ENCODE measurements at places on chromosomes 5 and 9. TPM values are rescaled to one million over a fixed set of nuclear protein-coding genes. Genes with fewer than 3 reads are reported as not detected.

DNA sequence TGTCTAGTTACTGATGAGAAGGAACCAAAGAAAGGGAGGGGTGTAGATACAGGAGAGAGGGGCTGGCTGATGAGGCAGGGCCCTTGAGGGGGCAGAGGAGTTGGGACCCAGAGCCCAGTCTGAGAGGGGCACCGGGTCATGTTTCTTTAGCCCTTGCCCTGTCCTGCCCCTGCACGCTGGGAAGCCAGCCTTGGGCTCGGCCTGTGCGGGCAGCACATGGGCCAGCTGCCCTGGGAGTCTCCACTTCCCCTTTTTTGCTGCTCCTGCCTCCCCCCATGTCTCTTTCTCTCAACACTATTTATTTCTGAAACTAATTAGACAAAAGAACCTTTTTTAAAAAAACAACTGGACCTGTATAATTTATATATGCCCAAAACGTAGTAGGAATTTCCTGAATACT, 20.5 kb downstream of the MVB12B start:
- DNase-seq: no peak

DNA sequence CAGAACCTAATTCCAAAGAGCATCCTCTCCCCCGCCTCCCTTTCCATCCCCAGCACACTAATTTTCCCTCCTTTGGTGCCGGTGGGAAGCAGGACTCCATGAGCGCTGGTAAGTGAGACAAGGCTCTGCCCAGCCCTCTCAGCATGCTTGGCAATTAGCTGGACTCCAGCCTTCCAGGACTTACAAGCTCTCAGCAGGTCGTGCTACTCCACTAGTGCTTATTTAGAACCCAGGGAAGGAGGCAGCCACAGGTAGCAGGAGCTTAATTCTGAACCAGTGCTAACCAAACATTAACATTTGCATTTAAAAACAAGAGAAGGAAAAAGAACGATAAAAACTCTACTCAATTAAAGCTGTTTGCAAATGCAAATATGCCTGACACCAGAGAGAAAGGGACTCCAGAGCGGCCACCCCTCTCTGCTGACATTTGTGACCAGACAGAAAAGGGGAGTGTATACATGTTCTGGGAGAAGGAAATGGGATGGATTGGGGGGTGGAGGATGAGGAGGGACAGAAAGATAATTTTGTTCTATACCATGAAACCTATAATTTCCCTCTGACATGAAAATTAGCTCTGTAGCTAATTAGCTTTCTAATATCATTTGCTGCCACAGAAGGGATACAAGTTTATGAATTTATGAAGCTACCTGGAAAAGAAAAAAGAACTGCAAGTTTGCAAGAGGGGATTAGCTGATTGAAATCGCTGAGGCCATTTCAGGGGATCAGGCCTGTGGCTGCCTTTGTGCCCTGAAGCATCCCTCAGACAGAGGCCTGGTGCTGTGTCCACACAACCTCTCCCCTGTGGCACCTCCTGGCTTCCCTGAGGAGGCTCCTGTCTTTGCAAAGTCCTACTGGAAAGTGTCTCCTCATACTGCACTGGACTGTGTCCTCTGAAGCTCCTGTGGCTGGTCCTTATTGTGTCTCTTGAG, 266.3 kb downstream of the SEC61B start:
- DNase-seq: no peak

The SUSD3 gene
- total RNA-seq: 0.40 TPM

GRCh38 chr5:177195307-177195952, 61.9 kb downstream of the NSD1 start:
- DNase-seq: peak; percentile 17

The GPR150 gene
- 0.29 TPM for total RNA-seq

DNA sequence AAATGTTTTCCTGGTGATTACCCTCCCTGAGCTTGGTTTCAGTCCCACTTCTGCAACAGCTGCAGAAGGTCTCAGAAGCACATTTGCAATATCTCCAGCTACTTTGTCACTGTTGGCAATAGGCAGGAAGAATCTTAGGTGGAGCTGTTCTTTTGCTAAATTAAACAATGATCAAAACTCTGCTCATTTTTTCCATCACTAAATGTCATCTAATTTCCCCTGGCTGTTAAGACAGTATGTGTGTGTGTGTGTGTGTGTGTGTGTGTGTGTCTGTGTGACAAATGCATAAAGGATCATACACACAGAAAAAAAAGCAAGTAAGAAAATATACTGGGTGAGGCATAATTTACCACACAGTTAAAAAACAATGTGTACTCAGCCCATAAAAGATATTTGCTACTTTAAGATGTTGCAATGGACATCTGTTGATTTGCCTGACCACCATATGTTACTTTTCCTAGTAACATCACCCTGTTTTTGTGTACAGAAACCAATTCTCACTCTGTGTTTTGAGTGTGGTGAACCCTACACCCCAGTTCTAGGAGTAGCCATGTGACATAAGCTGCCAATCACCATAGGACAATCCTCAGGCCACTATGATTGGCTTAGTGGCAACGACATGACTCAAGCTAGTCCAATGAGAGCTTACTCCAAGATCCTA, 572.6 kb upstream of the CLINT1 start:
- no peak for DNase-seq

The PSMB7 gene
- total RNA-seq: 557 TPM

DNA sequence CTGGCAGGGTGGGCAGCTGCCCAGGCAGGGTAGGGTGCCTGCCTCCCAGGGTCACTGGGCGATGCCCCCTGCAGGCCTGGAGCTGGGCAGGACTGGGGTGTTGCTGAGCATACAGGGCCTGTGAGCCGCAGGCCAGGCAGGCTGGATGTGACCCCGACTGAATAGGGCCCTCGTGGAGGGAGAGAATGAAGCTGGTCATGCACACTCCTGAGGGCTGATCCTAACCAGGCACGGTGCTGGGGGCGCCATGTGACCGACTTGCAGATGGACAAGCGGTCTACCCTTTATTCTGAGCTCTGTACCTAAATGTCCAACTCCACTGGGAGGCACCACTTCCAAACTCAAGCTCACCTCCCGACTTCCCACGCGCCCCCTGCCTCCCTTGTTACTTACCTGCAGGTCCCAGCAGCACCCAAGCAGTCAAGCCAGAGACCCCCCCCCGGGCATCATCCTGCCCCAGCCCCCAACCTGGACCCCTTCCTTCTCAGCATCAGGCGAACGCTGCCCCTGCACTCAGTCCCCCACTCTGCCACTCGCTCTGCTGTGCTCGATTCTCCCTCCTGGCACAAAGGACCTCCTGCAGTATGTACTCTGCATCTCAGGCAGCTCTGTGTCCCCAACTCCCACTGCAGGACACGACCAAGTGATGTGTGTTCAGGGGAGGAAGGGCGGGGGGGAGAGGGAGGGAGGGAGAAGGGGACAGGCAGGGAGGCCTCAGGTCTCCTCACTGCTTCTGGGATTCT, 76.8 kb upstream of the PHYKPL start:
- no peak for DNase-seq

DNA sequence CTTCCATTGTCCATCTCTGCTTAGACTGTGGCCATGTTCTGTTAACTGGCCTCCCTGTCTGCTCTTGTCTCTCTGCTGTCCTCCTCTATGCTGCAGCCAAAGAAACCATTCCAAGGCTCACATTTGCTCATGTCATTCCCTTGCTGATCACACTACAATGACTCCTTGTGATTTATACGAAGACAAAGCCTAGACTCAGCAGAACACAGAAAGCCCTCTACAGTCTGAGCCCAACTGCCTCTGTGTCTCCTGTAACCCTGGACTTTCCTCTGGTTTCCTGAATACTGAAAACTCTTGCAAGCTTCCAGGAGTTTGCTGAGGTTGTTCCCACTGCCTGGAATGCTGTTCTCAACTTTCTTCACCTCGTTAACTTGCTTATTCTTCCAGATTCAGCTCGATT, 191.8 kb downstream of the TMEM38B start:
- no peak for DNase-seq

DNA sequence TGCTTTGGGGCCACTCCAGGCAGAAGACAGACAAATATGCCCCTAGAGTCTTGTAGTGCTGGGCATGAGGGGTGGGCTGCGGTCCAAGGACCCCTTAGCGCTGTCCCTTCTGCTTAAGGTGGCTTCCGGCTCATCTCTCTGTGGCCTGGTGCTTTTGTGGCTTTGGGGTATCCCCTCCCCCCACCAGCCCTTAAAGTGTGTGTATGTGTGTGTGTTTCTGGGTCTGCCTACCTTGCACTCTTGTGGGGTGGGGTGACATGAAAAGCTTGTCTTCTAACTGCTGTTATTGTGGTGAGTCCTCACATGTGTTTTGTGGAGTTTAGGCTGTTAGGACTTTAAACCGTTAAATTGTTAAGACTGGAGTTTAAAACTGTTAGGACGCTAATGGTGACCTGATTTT, 23.6 kb downstream of the MARCHF6 start:
- DNase-seq: no peak

The STOM gene
- total RNA-seq: 29.5 TPM

DNA sequence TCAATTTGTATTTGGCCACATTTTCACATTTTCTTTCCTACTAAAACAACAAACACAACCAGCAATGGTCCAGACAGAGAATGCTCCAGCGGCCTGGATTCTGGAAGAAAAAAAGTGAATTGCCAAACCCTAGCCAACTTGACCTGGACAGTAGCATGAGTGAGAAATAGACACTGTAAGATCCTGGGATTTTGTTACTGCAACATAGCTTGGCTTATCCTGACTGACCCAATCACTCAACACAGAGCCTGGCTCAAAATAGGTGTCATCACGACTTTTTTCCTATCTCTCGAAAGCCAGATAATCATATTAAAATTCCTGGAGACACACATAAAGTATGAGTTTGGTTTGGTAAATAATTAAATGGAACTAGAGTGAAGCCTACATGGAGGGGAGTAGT, 25.4 kb upstream of the MVB12B start:
- DNase-seq: no peak

DNA sequence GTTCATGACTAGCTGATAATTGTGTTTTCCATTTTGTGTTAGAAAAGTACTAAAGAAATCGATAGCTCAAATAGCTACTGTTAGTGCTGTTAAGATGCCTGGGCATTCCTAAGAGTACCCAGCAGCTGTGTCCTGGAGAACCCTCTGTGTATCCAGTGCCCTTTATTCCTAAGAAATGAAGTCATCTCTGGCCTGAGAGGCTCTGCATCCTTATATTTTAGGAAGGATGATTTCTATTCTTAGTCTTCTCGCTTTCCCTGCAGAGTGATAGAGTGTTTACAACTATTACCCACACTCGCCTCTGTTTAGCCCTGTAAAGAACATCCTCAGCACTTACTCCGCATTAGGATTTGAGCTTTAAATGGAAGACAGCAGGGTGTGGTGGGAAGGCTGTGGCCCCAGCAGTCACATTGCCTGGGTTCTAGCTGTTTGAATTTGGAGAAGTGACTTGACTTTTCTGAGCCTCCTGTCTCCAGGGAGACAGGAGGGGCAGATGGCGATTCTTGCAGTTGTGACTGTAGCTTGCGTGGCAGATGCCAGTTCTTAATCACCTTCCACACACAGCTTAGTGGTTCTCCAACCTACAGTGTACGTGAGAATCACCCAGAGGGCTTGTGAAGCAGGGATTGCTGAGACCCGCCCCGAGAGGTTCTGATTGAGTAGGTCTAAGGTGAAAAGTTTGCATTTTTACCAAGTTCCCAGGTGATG, 177.2 kb upstream of the PITX1 start:
- DNase-seq: no peak

The CTXN3 gene
- not detected for total RNA-seq

The GLRX gene
- 8.3 TPM for total RNA-seq

GRCh38 chr5:68378204-68378820, 162.8 kb downstream of the PIK3R1 start:
- no peak for DNase-seq

- no peak for DNase-seq
Measured at GRCh38 chr5:157086751-157087359, 22.0 kb downstream of the HAVCR2 start.

GRCh38 chr9:107283623-107284616, 841 bp downstream of the RAD23B start:
- DNase-seq: peak; percentile 87

DNA sequence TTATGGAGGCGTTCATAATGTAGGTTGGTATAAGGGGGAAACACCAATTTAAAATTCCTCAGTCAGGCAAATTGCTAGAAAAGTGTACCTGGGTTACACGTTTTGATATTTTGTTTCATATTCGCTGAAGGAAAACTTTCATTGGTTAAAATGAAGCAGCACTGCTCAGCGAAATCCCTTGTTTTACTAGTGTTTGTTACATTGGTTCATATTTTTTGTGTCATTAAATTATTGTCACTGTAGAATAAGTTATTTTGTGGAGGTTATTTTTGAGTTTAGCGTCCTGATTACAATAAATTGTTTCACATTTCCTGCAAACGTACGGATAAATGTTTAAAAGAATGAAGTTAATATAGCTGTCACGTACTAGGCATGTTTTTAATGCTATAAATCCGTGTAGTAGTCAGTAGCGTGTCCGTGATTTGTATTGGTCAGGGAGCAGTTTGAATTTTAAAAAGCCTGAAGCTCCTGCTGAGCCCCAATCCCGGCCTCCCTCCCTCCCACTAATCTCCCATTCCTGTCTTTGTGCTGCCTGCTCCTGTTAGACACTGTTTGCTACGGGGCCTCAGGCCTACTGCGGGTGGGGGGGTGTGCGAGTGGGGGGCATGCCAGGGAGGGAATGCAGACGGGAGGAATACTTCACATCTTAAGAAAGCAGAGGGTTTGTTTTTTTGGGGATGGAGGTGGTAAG, 2.0 kb downstream of the NIPBL start:
- DNase-seq: peak; percentile 44

DNA sequence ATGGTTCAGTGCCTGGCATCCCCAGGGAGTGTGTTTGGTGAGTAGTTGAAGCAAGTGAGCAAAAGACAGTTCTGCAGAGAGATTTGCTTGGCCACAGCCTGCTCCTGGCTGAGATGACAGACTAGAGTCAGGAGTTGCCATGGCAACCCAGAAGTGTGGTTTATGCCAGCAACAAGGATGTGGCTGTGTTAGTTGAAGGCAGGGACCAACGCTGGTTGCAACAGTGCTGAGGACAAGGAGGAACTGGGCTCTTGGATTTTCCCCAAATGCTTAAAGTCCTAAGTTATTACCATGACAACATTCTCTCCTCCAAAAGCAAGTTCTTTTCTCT, 2.7 kb downstream of the NXNL2 start:
- peak; percentile 78 for DNase-seq

The ZDHHC11B gene
- total RNA-seq: under 0.01 TPM

The SDHA gene
- 78.3 TPM for total RNA-seq

The CYFIP2 gene
- 7.6 TPM for total RNA-seq

GRCh38 chr9:129916707-129917106, 81.4 kb downstream of the USP20 start:
- no peak for DNase-seq

- DNase-seq: no peak
Measured at GRCh38 chr5:116152169-116152568, 67.3 kb downstream of the COMMD10 start.

The GARIN3 gene
- total RNA-seq: not detected

GRCh38 chr5:53481887-53482716, 1.7 kb downstream of the FST start:
- DNase-seq: peak; percentile 78
